ENCODE measurements at places on chromosomes 5 and 9.

DNA sequence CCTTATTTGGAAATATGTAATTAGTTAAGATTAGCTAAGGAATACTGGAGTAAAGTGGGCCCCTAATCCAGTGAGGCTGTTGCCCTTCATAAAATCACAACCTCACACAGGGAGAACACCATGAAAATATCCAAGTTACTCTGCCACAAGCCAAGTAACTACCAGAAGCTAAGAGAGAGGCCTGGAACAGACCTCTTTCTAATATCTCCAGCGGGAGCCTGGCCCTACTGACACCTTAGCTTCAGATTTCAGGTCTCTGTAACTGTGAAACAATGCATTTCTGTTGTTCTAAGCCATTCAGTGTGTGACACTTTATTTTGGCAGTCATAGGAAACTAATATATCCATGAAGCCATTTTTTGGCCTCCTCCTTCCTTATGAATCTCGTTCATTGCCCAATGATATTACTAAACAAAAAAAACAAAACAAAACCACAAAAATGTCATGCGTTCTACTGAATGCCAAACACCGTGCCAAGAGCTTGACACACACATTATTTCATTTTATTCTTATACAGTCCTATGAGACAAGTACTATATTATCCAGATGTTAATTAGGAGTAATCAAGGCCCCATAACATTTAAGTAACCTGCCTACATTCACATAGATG, 699.0 kb downstream of the MAT2B start:
- no peak for DNase-seq

DNA sequence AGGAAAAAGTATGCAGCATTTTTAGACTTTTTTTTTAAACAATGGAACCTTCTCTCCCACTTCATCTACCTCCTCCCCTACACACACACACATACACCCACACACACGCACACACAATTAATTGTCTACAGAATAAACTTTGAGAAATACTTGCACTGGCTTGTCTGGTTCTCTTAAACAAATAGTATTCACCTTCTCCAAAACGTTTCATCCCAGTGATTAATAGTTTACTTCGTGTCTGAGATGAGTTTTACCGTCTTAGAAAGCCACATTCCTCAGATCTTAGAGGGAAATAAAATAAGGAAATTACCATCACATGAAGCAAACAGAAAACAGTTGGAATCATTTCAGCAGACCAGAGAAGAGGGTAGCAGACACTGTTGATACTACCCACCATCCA, 570.6 kb upstream of the CLINT1 start:
- DNase-seq, result no peak

DNA sequence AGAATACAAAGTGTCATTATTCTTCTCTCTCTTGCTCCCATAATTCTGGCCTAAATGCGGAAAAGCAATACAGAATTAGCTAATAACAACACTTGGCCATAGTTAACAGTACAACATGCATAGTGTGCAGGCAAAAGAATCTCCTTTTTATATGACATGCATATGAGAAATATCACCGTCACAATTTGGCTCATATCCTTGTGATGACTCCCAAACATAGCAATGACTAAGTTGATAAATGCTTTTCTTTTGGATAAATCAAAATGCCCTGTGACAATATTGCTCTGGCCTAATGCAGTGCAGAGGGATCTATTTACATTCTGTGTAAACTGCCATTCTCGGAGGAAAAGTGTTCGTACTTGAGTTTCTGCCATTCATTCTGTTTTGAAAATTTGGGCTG, 121.9 kb upstream of the GHR start:
- DNase-seq, result no peak

DNA sequence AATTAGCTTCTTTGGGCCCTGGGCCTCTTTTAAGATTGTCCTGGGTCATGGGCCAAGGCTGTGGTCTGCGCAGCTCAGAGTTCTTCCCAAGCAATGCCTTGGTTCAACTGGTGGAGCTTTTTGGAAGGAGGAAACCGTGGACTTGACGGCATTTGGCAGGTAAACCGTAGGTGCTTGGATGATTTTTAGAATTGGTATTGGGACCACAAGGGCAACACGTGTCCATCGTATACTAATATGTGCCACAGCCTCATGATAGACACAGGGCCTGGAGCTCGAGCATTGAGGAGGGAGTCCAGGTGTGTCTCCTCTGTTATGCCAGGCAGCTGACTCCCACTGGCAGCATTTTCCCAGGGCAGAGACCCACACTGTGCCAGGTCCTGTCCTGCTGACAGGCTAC, 120.9 kb upstream of the PITX1 start:
- DNase-seq, result no peak

DNA sequence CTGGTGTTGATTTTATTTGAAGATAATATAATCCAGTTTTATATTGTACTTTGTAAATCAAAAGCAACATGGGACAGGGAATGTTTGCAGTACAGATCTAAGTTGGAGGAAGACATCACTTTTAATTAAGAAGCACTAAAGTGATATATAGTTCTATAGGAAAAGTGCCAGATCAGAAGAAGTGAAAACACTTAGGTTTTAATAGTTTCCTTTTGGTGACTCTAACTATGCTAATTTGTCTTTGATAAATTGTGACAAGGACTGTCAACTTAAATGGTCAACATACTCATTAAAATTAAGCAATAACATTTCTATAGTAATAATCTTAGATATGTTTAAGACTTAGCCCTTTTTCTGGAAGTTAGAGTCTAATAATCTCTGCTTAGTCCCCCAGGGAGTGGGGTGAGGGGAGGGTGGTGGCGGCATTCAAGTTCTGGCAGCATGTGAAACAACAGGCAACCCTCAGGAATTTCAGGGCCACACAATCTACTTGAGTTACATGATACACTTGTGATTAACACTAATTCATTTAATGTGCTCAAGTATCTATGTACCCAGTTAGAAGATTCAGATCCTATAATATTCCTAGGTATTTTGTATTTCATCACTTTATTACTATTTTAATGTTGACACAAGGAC, 1026.5 kb downstream of the NR2F1-AS1 start:
- DNase-seq, result no peak

DNA sequence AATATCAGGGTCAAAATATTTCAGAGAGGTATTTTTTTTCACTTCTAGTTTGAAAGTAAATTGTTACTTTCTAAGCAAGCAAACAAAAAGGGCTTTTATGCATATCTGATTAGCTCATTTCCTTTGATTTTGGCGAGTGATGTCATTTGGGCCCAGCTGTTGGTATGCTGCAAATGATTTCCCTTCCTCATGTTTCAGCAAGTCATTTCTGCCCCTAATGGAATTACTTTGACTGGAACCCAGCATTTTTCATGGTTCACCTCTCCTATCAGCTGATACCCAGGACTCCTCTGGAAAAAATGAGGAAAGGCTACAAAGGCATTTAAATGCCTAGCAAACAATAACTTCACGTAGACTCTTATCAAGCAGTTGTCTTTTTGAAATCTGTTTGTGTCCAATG, 500.6 kb downstream of the EBF1 start:
- DNase-seq, result no peak

GRCh38 chr5:109567374-109568044, 122.2 kb upstream of the MAN2A1 start:
- no peak for DNase-seq

- no peak for DNase-seq
Measured at GRCh38 chr9:109403766-109404320, 83.0 kb upstream of the EPB41L4B start.

DNA sequence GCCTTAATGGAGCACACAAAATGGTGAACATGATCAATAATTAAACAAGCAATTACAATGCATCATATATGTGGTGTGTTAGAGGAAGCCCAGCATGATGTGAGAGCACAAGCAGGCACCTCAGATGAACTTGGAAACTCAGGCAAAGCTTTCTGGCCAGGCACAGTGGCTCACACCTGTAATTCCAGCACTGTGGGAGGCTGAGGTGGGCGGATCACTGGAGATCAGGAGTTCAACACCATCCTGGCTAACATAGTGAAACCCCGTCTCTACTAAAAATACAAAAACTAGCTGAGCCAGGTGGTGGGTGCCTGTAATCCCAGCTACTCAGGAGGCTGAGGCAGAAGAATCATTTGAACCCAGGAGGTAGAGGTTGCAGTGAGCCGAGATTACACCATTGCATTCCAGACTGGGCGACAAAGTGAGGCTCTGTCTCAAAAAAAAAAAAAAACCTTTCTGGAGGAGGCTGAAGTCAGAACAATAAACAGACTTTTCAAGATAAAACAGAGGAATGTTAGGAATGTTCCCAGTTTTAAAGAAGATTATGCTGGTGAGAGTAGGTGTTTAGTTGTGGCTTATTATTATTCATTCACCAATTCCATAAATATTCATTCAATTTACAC, 159.4 kb downstream of the CEMIP2 start:
- DNase-seq, result no peak

DNA sequence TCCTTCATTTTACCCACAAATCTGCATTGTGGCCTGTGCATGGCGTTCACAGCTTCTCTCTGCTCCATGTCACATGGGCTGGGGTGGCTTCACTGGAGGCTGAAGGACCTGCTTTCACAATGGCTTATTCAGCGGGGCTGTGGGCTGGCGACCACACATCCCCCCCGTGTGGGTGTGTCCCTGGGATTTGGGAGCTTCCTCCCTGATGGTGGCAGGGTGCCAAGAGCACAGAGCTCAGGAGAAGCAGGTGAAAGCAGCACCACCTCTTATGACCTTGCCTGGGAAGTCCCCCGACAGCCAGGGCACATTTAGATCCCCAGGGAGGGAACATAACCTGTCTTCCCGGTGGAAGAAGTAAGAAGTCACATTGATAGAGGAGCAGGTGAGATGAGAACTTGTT, 5.0 kb upstream of the MED10 start:
- no peak for DNase-seq

DNA sequence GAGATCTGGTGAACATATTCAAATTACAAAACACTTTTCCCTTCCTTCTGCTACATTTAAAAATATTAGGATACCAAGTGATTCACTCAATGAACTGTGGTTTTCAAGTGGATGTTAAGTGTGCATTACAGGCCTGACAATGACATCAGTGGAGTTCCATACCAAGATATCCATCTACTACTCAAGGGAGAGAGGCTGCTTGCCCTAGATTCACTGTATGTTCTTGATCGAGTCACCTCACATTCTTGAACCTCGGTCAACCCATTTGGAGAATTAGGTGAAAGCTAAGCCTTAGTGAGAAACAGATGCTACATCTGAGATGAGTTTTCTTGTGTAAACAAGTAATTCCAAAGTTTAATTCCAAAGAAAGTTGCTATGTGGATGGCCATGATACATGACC, 142.2 kb downstream of the FGF10 start:
- DNase-seq, result no peak

- DNase-seq, result no peak
Measured at GRCh38 chr5:112848116-112848811, 12.8 kb upstream of the SRP19 start.

- DNase-seq, result no peak
Measured at GRCh38 chr5:39505791-39506190, 81.0 kb upstream of the DAB2 start.

DNA sequence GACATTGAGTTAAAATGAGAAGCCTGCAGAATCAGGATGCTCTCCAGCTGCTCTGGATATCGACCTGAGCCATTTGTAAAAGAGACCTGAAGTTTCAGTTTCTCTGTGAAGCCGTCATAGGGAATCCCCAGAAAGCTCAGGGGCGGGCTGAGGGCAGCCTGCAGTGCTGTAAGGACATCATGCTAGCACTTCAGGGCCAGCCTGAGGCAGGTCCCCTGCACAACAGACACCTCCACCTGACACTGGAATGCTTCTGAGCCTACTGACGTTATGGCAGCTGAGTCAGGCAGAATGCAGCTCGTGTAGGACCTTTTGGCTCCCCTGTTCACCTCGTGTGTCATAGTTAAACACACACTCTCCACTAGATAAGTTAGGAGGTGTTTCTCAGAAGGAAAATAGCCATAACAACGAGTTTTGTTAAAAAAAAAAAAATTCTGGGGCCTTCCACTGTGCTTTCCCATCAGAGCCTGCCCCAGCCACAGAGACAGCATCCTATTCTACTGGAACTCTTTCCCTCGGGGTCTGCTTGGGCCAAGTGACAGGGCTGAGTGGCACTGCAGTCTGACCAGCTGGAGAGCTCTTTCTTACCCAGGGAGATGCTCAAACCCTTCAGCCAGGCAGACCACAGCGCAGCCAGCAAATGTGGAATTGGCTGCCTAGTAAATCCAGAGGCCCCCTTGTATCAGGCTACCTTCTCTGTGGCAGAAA, 354.9 kb downstream of the DIRAS2 start:
- DNase-seq, result no peak

DNA sequence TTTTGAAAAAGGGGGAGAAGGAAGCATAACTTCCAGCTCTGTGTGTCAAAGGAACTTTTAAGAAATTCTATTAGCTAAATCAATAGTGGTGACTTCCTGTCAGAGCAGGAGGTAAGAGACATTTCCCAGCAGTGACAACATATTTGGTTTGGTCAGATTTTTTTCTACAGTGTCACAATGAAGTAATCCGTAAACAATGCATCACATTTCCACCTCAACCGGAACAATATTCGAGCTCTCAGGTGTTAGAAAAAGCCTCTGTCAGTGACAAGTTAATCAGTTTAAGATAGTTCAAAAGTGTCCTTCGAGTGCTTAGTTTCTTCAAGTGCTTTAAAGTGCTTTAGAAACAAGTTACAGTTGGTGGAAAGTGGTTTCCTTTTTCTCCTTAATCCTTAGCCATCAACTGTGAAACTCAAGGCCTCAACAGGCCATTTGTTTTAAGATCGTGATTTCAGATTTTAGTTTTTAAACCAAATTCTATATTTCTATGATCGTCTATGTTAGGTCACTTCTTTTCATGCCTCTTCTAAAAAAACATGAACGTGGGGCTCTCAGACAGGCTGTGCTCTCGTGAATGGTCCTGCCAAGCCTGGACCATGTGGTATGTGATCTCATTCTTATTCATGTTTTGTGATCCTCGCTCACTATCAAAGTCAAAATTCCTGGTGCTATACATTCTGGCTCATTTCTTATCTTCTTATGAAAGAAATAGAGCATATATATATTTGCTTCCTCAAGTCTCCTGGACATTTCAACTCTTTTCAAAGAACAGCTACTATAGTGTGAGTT, 181.9 kb upstream of the HMHB1 start:
- DNase-seq, result no peak

GRCh38 chr5:96014395-96014794, 52.7 kb upstream of the ELL2 start:
- no peak for DNase-seq

GRCh38 chr9:30996761-30997160, 1387.7 kb upstream of the ACO1 start:
- DNase-seq, result no peak

DNA sequence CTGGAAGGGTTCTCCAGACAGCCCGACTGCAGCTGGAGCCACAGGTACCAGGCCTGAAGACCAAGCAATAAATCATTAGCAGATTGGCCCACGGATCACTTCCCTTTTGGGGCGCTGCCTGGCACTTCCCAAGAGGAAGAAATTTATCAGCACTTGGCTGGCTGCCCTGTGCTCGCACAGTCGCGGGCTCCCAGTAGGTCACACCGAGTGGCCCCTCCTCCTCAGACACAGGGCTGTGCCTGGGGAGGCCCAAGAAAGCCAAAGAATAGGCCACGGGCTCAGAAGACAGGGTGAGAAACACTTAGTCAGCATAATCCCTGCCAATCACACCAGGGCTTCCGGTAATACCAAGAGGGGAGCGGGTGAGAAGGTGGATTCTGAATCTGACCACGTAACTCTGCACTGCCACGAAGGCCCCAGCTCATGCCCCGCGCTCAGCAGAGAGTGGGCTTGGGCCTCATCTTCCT, 115.7 kb upstream of the MSX2 start:
- DNase-seq, result no peak
